ENCODE measurements at places on chromosomes 6 and 20.

DNA sequence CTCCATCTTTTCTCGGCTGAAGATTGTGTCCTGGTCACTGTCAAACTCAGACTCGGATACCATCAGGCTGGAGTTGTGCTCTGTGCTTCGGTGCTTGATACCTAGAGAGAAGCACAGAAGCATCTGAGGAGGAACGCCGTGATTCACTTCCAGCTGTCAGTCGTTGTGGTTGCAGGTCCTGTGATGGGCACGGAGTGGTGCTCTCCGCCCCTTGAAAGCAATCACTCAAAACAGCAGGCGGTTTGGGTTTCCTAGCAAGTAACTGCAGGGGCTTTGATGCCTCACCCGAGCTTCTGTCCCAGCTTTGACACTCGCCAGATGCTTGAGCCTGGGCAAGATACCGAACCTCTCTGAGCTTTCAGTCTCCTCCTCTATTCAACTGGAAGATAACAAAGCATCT lies 52.5 kb downstream of the ALDH5A1 start:
- DNase-seq, result peak; percentile 3

DNA sequence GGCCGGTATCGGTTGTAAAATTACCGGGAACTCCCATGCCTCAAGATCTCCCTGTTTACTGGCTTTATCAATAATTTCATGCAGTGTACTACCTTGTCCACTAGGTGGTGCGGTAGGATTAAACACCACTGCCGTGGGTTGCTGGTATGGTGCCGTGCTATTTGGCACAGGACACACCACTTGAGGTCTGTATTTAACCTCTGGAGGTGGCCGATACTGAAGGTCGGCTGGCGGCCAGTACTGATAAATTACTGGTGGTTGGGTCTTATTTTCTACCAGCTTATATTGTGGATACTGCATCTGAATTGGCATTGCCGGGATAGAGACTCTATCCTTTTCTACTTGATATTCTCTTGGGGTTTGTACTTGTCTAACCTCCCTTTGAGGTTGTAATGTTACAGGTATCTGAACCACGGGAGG lies 14.3 kb upstream of the PTCRA start:
- DNase-seq, result peak; percentile 14

DNA sequence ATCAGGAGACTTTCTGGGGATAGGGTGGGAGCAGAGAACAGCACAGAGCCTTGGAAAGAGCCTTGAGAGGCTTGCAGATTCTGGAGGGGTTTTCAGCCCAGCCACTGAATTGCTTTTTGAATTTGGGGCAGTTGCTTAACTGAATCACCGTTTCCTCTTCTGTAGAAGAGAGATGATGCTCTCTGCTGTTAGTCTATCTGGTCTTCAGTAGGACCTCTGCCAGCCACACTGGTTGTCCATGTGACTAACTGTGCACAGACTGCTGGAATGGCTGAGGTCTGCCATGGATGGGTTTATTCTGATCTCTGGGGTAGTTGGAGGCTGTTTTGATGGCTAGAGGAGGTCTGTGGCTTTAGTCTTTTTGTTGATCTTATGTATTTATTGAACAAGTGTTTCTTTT lies 21.4 kb upstream of the PRDM1 start:
- DNase-seq, result no peak

GRCh38 chr6:13472099-13472498 lies 15.3 kb downstream of the GFOD1 start:
- no peak for DNase-seq

DNA sequence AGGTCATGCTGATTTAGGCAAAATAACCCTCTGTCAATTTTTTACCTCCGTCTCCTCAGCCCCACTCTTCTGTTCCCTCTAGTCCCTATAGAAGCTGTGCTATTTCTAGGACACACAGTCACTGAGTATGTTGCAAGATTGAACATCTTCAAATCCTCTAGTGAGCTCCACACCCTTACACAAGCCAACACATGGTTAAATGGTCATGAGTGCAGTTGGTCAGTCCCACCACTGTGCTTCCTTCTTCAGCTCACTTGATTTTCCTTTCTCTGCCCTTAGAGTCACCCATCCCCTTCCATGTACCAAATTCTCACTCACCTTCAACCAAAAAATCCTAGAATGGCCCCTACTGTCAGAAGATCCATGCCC lies 48.2 kb upstream of the F13A1 start:
- no peak for DNase-seq

DNA sequence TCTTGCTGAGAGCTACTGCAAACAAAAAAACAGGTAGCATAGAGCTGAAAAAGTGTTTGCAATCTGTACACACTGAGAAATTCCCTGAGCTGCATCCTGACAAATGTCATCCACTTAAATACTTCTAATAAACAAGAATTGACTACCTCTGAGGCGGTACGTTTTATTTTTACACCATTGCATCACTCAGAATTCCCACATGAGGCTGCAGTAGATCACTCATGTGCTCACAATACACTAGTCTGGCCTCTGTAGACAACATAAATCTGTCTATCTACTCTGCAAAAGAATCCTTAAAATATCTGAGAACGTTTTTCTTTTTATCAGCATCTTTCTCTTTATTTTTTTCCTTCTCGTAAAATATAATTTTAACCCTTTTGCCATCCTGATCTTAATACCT lies 661.4 kb downstream of the EPHA7 start:
- DNase-seq, result no peak

- DNase-seq, result no peak
Measured at GRCh38 chr20:64001607-64002011, 20.7 kb downstream of the PRPF6 start.

DNA sequence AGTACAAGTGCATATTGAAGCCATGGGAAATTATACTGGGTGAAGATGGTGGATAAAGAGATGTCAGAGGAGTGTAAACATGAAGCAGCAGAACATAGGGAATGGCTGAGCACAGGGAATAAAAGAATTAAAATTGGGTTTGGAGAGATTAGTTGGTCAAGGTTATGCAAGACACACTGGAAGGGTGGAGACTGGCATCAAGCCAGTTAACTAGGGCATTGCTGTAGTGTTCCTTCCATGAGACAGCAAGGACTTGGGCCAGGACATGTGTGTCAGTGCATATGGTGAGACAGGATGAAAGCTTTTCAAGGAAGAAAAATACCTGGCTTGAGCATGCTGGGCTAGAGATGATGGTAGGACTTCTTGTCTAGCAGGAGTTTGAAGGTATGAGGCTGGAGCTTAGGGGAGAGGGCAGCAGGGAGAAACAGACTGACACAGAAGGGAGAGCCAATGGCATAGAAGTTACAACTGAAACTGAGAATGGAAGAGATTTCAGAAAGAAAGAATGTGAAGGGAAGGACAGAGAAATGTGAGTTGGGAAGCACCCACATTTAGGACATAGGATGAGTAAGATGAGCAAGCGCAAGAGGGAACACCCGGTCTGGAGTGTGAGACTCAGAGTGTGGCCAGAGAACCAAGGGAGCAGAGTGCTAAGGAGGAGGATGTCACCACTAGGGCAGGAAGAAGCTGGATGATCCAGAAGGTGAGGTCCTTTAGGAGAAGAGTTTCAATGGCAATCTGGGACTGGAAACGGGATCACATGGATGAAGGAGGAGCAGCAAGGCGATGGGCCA lies 14.5 kb upstream of the TMEM170B start:
- no peak for DNase-seq

- no peak for DNase-seq
Measured at GRCh38 chr6:41942067-41942851, 651 bp upstream of the CCND3 start.

DNA sequence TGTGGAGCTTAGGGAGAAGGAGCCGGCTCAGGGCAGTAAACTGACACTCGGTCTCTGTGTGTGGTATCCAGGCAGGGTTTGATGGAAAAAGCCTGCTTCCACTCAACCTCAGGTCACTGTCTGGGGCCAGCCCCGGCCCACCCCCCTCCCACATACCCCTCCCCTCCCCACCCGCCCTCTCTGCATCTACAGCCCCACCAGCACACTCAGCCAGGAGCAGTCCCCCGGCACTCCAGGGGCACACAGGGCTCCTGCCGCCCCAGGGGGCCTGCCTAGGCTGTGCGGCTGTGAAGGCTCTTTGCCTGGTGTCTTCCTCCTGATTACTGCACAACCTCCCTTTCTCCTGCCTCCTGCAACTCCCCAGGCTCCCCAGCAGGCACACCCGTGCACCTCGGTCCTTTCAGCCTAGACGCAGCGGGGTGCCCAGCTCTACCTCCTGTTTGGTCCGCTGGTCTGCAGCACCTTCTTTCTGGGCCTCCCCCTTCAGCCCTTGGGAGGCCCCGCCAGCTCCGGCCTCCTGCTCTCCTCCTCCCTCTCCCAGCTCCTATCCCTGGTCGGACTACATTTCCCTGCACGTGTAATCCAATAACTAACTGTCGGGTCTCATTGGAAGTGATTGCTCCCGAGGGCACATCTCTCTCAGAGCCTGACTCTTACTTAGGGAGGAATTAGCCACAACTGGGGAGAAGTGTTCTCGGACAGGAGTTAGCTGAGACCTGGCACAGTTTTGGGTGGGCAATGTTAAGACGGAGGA lies 1.3 kb upstream of the FOXF2 start:
- DNase-seq, result no peak

DNA sequence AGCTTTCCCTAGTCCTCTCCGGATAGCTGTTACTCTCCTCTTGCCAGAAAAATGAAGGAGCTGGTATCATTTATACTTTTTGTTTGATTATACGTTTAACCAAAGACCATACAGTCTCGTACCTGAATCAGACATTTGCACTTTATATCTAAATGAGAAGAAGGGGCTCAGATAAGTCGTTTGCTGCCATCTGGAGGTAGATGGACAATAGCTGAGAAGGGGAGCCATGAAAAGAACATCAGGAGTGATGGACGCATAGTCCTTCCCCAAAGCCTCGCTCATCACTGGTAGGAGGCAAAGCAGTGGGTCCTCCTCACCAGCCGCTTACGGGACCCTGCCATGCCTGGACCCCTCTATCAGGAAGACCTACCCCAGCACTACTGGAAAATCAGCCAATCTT lies 45.4 kb downstream of the RPF2 start:
- DNase-seq, result no peak

- no peak for DNase-seq
Measured at GRCh38 chr6:152117156-152118133, 310.0 kb downstream of the ESR1 start.

- DNase-seq, result no peak
Measured at GRCh38 chr20:50745634-50746137, 14.3 kb downstream of the PARD6B start.

GRCh38 chr20:49475292-49476015 lies 7.0 kb downstream of the KCNB1 start:
- no peak for DNase-seq

GRCh38 chr6:13141387-13141786 lies 186.9 kb downstream of the TBC1D7 start:
- DNase-seq, result no peak

DNA sequence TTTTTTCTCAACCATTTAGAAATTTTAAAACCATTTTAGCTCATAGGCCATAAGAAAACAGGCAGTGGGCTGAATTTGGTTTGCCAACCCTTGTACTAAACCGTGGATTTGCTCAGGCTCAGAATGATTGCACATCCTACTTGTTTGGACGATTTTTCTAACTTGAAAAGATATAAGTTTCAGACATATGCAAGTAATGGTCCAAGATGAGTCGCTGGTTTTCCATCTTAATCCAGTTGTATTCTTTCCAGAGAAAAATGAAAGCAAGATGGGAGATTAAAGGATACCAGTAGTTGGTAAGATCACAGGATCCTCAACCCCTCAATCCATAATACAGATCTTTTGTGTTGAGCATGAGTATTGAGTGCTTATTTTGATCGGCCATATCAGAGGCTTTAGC lies 250.9 kb downstream of the TINAG start:
- no peak for DNase-seq

DNA sequence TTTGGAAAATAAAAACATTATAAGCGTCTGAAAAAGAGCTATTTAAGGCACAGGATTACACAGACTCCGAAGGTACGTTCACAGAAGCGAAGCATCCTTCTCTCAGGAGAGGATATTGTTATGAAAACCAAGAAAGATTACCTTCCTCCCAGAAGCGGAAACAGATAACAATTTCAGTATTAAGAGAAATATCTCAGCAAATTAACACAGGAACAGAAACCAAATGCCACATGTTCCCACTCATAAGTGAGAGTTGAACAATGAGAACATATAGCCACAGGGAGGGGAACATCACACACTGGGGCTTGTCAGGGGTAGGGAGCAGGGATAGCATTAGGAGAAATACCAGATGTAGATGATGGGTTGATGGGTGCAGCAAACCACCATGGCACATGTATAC lies 109.7 kb downstream of the CDK19 start:
- DNase-seq, result no peak

DNA sequence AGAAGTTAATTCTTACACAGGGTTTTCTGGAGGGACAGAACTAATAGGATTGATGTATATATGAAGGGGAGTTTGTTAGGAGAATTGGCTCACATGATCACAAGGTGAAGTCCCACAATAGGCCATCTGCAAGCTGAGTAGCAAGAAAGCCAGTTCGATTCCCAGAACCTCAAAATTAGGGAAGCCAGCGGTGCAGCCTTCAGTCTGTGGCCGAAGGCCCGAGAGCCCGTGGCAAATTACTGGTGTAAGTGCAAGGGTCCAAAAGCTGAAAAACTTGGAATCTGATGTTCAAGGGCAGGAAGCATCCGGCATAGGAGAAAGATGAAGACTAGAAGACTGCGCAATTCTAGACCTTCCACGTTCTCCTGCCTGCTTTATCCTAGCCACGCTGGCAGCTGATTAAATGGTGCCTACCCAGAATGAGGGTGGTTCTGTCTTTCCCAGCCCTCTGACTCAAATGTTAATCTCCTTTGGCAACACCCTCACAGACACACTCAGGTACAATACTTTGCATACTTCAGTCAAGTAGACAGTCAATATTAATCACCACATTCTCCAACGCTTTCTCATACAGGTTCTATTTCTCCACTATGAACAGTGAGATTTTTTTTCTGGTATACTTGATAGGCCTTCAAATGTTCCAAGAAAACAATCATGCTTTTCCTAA lies 357.0 kb downstream of the LAMA2 start:
- no peak for DNase-seq

DNA sequence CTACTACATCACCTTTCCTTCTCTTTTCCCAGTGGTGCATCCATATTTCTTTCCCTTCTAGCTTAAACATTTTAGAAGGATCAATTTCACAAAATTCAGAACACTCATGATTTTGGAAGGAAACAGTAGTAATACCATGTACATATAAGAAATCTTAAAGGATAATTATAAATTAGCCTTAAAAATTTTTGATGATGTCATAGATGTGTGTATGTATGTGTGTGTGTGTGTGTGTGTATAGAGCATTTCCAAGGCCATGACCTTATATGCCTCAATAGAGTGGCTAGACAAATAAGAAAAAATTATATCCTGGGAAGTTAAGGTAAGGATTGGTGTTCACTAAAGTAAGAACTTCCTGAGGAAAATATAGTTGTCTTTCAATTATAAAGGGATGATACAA lies 24.1 kb upstream of the HS3ST5 start:
- no peak for DNase-seq

- DNase-seq, result no peak
Measured at GRCh38 chr6:86707545-86708120, 229.7 kb upstream of the HTR1E start.
